ENCODE measurements at places on chromosomes 3 and 15.

DNA sequence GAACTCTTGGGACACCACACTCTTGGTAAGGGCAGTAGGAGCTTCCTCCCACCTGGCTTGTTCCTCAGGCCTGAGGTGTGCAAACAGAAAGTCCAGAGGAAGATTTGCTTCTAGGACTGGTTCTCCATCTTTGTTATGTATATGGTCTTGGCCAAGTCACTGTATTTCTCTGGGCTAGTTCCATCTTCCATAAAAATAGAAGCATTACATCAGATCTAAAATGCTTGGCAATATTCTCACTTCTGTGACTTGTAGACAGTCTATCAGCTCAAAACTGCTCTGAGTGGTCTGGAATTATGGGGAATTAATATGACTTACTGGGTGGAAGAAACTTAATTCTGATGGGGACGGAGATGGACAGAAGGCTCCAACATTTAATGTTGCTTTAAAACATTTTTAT lies 55.2 kb downstream of the TMEM108 start:
- DNase-seq = no peak

DNA sequence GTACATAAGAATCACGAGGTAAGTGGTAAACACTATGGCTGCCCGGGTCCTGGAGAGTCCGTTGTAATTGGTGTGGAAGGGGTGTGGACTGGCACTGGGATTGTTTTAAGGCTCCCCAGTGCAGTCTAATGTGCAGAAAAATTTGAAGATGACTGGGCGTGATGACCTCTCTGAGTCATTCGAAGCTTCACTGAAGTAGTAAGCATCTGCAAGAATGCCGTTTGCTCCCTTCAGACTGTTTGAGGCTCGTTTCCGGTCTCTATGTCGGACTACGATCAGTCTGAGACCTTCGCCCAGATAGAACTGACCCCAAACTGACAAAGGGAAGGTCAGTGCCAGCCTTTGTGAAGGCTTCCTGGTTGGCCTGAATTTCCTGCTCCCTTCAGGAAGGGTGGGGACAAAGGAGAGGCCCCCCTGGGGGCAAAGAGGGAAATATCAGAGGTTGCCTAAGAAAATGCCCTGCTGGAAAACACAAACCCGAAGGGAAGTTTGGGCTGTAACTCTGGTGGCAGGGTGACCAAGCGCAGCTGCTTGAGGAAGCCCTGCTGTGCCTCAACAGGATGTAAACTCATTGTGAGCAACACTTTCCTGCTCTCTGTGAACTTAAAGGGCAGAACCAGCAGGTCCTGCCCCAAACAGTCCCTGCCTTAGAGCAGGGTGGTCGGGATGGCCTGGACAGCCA lies 34.6 kb downstream of the BTD start:
- DNase-seq = no peak

DNA sequence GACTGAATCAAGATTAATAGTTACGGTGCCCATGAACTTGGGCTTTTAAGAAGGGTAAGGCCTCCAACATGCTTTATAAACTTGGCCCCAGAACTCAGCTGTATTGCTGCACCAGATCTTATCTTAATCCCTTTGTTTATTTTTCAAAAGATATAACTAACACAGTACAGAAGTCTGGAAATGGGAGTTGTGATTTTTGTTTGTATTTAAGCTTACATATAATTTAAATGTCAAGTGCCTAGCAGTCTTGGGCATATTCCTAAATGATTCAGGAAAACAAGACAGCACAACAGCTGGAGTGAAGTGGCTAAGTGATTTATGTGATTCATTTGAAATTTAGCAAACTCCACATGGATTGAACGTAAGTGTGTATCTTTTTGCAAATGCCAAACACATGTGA lies 56.2 kb downstream of the NBEAL2 start:
- no peak for DNase-seq

DNA sequence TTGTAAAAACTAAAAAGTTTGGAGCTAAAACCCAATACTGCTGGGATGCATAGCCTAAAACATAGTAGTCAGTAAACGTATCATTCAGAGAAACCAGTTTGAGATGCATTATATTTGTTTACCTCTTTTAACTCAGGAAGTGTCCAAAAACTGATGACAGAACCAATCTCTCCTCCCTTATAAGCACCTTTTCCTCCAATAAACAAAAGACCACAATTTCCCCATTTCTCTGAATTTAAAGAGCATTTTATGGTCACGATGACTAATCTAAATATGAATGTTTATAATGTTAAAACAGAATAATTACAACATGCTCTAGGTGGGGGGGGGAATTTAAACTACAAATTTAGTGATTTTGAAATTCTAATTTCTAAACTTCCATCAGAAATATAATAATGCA lies 58.5 kb downstream of the CEP63 start:
- DNase-seq = no peak

- no peak for DNase-seq
Measured at GRCh38 chr3:43691120-43691995, 620 bp downstream of the ABHD5 start.

DNA sequence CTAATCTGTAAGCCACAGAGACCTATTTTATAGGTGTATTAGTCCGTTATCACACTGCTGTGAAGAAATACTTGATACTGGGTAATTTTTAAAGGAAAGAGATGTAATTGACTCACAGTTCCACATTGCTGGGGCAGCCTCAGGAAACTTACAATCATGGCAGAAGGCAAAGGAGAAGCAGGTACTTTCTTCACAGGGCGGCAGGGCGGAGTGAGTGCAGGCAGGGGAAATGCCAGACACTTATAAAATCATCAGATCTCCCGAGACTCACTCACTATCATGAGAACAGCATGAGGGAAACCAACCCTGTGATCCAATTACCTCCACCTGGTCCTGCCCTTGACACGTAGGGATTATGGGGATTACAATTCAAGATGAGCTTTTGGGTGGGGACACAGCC lies 108.7 kb downstream of the GALK2 start:
- no peak for DNase-seq

- DNase-seq = no peak
Measured at GRCh38 chr15:95784508-95784907, 546.0 kb upstream of the NR2F2 start.

GRCh38 chr3:27573780-27574437 lies 89.7 kb upstream of the SLC4A7 start:
- DNase-seq = no peak

DNA sequence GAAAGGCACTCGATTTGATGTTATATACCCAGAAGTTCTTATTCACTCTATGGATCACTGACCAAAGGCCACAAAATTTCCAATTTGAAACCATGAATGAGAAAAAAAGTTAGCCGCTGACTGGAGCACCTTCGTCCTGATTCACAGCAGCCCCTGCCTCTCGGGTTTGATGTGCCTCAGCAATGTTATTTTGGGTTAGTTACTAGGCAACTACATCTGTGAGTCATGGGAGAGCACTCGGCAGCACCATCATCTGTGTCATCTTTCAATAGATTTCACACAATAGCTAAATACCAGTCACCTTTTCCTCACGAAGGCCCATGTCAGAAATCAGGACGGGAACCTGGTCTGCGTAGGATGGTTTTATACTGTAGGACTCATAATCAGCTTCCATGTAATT lies 269.2 kb downstream of the ZBBX start:
- no peak for DNase-seq

- DNase-seq = peak; percentile 48
Measured at GRCh38 chr15:98547275-98547674, 101.1 kb upstream of the IGF1R start.

GRCh38 chr3:172161959-172162358 lies 122.6 kb downstream of the FNDC3B start:
- no peak for DNase-seq

- DNase-seq = no peak
Measured at GRCh38 chr15:53193149-53193548, 403.0 kb upstream of the ONECUT1 start.

DNA sequence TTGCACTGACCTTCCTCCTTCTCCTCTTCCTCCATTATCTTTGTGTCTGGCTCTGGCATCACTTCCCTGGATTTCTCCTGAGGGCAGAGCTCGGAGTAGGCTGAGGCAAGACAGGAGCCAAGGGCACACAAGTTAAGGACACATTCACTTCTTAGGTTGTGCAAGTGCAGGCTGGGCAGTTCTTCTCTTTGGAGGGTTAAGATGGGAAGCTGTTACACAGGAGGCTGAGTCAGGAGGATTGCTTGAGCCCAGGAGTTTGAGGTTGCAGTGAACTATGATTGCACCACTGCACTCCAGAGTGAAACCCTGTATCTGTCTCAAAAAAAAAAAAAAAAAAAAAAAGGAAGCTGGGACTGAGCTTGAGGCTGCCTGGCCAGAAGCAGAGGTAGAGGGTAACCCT lies 176.2 kb upstream of the ANKRD28 start:
- no peak for DNase-seq

- DNase-seq = no peak
Measured at GRCh38 chr3:42685363-42685881, at the start of gene KLHL40. Gene KLHL40 (plus strand): TSS chr3:42685537. CDS start chr3:42685619, 82 bp downstream.
